ENCODE measurements at places on chromosomes 6 and 20.

- no peak for DNase-seq
Measured at GRCh38 chr6:52566201-52566600, 10.7 kb downstream of the TRAM2 start.

DNA sequence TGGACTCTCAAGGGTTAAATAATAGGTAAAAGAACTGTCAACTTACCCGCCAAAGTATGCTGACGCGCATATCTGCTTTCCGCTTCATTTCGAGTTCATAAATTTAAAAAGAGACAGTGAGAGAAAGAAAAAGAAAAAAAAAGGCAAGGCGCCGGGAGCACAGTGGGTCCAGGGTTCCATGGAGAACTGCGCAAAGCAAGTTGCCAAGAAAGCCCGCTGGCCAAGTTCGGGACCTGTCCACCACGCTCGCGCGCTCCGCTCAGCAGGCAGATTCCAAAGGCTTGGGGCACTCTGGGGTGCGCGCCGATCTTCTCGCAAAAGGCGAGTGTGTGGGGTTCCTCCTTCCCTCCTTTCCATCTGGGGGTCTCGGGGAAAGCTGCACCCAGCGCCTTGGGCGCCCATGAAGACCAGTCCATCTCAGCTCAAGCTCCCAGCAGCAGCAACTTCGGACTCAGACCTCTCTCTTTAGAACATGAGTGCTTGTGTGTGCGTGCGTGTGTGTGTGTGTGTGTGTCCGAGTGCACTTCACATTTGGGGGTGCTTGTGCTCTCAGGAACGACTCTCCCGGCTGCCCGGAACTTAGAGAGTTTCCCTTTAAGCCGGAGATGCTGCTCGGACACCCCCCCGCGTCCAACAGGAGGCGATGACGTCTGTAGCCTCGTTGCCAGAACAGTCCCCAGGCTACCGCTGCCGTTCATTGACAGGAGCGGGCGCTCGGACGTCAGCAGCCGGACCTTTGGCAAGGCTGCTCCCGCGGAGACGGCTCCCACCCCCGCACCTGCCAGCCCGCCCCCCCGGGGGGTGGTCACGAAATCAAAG lies 180.0 kb downstream of the TBXT start:
- DNase-seq = no peak

DNA sequence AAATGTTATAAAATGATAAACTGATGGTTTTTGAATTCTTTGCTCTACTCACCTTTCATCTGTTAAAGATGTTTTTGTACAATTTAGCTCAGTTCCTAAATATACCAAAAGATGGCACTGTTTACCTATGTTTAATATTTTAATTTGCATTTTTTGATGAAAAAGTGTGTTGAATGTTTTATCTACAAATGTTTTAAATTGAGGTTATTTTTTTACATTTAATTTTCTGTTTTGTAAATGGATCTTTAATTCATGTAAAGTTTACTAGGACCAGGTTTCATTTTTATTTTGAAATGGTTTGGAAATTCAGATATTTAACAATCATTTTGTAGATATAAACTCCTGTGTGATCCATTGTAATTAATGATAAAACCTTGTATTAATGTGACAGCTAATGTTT lies 30.0 kb downstream of the CDKAL1 start:
- no peak for DNase-seq

- DNase-seq = no peak
Measured at GRCh38 chr6:81722506-81723223, 29.8 kb downstream of the TENT5A start.

DNA sequence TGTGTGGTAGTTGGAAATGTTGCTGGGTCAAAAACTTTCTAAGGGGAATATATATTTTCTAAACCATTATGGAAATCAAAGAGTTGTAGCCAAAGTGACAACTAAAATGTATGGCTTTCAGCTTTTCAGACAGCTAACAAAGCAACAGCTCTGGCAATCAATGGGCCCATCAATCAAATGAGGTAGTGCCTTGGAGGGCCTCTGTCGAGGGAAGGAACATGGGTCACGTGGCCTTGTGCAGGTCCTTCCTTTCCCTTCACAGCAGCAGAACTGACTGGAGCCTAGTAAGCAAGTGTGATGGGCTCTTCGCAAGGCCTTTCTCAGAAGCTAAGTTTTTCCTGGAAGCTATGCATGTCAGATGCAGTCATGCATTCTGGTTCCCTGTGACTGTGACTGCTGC lies 17.9 kb downstream of the FAXC start:
- no peak for DNase-seq

DNA sequence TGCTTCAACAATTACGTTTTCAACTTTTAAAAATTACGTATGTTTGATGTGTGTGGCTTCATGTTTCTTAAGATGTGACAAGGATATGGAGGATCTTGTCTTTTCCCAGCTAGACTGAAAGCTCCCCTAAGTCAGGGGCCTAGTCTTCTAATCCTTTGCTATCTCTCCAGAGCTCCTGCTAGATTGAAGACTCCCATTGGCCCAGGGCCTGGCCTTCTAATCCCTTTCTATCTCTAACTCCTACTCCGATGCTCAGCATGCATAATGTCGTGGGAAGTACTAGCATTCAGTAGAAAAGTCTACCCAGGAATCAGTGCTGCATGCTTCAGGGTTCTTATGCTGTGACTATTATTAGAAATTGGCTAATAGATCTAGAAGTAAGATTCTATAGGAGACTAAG lies 144.8 kb upstream of the SUPT3H start:
- no peak for DNase-seq

- no peak for DNase-seq
Measured at GRCh38 chr6:31227143-31227542, 44.7 kb downstream of the HLA-C start.

GRCh38 chr6:148566664-148567350 lies 180.0 kb upstream of the UST start:
- no peak for DNase-seq

DNA sequence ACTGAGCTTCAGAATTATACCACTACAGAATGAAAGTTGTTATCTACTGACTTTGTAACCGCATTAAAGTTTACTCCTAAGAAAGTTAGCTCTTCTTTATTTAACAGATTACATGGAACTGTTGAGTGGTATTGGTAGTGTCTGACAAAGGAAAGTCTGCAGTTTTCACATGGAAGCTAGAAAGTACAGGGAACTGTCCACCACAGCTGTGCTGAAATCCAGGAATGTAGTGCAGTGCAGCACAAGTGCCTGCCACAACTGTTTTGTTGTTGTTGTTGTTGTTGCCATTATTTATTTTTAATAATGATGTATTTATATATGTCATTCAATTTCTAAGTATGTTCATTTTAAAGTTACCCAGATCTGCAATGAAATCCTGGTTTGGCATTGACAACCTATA lies 464.9 kb downstream of the TBC1D32 start:
- no peak for DNase-seq

- no peak for DNase-seq
Measured at GRCh38 chr6:133114973-133115372, 126.2 kb upstream of the EYA4 start.

GRCh38 chr6:111761783-111762312 lies 111.4 kb downstream of the FYN start:
- no peak for DNase-seq

DNA sequence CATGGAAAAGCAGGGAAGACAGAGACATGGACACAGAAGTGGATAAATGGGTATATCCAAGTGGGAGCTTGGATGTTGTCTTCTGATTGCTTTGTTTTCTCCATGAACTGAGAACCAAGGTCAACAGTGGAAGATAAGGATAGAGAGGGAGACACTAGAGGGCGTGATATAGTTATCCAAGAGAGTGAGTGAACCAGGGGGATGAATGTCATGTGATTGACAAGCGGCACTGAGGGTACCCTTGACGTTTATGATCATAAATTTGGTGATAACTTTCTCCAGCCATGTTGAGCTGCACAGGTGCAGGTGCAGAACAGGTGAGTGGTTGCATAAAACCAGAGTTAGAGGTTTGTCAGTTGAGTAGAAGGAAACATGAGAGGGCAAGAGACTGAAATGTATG lies 20.7 kb downstream of the EBF4 start:
- no peak for DNase-seq

GRCh38 chr6:77159730-77160129 lies 303.6 kb downstream of the HTR1B start:
- no peak for DNase-seq

DNA sequence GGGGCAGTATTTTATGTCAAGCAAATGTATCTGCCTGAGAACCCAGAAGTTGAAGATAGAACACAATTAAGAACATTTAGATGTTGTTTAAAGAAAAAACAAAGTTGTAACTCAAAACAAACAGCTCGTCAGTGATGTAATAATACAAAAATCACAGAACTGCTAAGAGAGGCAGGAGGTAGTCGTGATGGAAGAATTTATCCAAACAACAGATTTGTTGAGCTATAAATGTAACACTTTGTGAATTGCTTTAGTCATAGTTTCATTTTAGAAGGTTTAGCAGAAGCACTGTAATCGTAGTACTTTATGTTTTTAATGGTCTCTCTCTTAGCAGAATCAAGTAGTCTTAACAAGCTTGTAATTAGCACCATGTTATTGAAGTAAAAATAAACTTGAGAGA lies 73.6 kb downstream of the SCAF8 start:
- no peak for DNase-seq

DNA sequence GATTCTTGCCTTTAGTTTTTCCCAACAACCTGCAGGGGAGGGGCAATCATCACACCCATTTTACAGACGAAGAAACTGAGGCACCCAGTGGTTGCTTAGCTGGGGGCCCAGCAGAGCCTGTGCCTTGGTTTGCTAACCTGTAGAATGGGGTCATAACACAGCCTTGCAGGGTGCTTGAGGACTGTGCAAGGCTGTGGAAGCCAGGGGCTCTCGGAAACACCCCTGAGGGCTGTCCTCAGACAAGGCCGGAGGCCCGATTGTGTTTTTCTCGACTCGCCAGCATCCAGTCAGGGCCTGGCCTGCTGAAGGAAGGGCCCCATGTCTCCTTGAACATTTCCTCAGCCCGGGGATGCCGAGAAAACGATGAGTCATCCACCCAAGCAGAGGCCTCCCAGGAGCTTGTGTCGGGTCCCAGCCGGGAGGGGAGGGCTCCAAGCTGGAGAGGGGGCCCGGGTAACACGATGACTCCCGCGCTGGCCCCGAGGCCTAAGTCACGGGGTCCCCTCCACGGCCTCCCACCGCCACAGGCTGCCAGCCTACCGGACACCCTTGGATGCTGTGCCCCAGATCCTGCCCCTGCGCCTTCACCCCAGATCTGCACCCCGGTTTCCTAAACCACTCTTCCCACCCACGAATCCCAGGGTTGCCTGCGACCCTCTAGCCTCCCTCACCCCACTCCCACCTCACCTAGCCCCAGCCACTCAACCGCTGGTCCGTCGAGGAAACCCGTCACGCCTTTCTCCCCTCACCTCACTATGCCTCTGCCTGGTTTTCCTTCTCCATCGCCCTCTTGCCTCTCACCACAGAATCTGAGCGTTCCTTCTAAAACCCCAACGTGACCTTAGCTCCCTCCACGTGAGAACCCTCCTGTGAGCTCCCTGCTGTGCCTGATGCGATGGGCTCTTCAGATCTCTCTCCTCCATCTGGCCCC lies 10.6 kb downstream of the NOL4L start:
- no peak for DNase-seq

DNA sequence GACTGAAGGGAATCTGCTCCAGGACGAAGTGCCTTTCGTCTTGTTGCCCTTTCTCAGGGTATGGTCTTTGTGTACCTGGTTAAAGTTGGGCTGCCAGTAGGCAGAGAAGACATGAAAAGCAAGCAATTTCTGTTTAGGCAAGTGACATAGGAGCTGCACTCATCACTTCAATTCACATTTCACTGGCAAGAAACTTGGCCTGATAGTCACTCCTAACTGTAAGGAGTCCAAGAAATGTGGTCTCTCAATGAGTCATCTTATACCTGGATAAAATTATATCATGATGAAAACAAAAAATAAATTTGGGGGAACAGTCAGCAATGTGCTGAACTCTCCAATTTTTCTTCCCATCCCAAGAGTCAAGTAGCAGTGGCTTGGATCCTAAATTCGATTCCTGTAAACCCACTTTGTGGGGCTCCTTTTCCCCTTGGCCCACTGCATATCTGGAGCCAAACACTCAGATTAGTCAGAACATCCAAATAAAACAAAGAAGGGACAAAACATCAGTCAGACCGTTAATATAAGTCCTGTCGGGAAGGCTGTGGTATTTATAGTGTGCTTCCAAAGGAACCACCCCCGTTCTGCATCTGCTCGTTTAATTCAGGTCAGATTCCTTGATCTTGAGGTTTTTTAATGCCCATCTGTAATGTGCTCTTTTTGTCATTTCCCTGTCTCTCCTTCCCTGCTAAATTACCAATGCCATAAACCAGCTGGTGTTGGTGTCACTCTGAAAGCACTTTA lies 5.0 kb upstream of the GABRR1 start:
- DNase-seq = no peak

DNA sequence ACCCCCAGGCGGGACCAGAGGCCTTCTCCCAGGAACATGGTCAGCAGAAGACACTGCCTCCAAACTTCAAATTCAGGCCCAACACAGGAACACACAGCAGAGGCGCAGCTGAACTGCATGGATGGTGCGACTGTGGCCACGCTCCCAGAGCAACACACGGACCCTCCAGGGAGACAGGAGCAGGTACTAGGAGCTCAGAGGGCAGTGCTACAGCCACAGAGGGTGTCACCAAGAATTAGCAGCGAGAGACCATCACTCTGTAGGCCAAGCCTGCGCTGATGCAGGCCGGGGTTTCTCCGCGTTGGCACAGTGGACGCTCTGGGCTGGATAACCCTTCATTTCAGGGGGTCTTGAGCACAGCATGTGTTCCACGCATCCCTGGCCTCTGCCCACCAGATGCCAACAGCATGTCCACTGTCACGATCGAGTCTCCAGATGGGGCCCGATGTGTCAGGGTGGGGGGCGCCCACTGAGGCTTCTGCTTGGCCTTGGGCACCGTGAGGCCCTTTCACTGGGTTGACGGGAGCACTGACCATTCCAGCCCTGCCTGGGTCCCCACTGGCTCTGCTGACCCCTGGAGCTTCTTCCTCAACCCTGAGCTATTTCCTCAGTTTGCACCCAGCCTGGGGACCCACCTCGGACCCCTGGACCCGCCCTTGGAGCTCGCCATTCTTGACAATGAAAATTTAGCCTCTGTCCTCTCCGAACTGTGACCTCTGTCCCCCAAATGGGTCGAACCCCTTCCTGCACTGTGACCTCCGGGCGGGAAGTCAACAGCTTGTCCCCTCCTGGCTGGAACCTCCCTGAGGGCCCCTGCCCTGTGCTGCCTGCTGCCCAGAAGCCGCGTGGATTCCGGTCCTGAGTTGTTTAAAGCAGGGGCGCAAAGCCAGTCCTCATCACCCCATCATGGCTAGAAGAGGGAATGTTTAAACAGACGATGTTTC lies 239.4 kb downstream of the DLL1 start:
- DNase-seq = no peak

DNA sequence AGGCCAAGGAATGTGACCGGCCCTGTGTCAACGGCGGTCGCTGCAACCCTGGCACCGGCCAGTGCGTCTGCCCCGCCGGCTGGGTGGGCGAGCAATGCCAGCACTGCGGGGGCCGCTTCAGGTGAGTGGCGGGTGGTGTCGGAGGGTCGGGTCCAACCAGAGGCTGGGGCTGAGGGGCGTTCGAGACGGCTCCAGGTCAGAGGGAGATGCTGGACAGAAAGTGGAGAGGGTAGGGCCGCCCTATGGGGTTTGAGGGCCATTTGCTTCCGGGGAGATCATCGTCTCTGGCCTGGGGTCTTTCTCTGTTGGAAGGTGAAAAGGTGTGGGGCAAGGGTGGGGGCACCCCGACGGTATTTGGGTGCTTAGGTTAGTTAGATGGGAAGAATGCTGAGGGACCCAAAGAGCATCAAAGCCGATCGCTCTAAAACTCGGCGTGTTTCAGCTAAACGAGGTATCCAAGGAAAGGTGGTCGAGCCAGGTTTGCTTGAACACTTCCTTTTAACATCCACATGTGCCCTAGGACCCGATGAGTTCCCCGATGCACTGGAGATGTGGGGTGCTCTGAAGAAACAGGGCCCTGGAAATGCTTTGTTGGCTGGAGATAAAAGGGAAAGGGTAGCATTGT lies 691 bp downstream of the ATRN start:
- no peak for DNase-seq

- DNase-seq = no peak
Measured at GRCh38 chr20:31676609-31676989, 38.9 kb downstream of the COX4I2 start.
